ENCODE measurements at places on chromosomes 7 and 10. TPM values are rescaled to one million over a fixed set of nuclear protein-coding genes. Genes with fewer than 3 reads are reported as not detected.

The CASP2 gene
- 4.7 TPM for total RNA-seq

The IQUB gene
- total RNA-seq: 0.32 TPM

The METTL27 gene
- total RNA-seq: 0.24 TPM

The SLC25A13 gene
- 9.0 TPM for total RNA-seq

The KLF6 gene
- total RNA-seq: 135 TPM

The C10orf67 gene
- not detected for total RNA-seq

The IKZF5 gene
- 11.2 TPM for total RNA-seq

DNA sequence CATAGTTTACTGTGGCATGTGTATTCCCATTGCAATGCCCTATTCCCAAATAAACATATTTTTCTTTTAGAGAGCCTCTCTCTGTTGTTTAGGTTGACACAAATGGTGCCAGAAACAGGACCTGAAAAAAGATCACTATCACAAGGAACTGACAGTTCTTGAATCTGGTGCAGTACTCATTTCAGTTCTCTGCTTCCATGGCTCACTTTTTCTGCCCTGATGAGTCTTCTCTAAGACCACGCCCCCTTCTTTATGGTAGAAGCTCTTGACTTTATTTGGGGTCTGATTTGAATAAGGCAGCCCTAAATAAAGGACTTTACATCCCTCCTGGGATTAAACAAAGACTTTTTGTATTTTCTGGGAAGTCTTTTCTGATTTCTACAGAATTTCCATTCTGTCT is 3.5 kb upstream of the CCDC126 start:
- H3K27ac ChIP-seq: no peak overlapping the region
- H3K27me3 ChIP-seq: no peaks in the 10 kb centered on the region
- peaks cover 7% of the 10 kb centered on the region for H3K4me1 ChIP-seq
- H3K4me3 ChIP-seq: no peak overlapping the region
- H3K36me3 ChIP-seq: no peaks in the 10 kb centered on the region
- no peak for DNase-seq

- DNase-seq: no peak
- H3K27ac ChIP-seq: no peak overlapping the region
- no peaks in the 10 kb centered on the region for H3K36me3 ChIP-seq
These were observed 113.6 kb upstream of the SEM1 start for GRCh38 chr7:96823274-96823673.

- H3K27ac ChIP-seq: no peak overlapping the region
- H3K36me3 ChIP-seq: no peaks in the 10 kb centered on the region
- no peak for DNase-seq
- no peaks in the 10 kb centered on the region for H3K4me1 ChIP-seq
These were observed 119.1 kb downstream of the PTPRZ1 start for GRCh38 chr7:121992068-121992467.

DNA sequence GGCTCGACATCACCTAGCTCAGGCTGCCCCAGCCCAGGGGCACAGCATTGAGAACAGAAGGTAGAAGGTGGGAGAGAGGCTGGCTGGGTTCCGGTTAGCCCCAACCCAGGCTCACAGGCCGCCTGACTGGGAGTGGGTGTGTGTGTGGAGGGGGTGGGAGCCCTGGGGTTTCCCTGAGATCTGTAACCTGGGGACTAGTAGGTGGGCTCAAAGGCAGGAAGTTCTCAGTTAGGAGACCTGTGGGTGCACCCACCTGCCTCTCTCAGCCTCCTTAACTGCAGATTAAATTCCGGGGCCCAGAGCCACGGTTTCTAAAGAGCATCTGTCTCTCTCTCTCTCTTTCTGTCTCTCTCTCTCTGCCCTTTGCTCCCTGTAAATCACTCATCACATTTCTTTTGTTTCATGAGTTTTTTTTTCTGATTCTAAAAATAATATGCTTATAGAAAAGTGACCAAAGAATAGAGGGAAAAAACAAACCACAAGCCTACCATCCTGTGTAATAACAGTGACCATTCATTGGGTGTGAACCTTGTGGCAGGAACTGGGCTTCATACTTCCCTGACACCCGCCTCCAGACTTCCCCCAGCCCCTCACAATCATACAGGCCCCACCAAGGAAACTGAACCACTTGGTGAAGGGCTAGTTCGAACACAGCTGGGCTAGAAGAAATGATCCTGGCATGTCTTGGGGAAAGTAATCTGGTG is 83.4 kb upstream of the SMNDC1 start:
- H3K4me1 ChIP-seq: no peaks in the 10 kb centered on the region
- no peaks in the 10 kb centered on the region for H3K36me3 ChIP-seq
- peaks cover 3% of the 10 kb centered on the region for H3K27me3 ChIP-seq
- no peak overlapping the region for H3K4me3 ChIP-seq
- H3K27ac ChIP-seq: no peak overlapping the region

DNA sequence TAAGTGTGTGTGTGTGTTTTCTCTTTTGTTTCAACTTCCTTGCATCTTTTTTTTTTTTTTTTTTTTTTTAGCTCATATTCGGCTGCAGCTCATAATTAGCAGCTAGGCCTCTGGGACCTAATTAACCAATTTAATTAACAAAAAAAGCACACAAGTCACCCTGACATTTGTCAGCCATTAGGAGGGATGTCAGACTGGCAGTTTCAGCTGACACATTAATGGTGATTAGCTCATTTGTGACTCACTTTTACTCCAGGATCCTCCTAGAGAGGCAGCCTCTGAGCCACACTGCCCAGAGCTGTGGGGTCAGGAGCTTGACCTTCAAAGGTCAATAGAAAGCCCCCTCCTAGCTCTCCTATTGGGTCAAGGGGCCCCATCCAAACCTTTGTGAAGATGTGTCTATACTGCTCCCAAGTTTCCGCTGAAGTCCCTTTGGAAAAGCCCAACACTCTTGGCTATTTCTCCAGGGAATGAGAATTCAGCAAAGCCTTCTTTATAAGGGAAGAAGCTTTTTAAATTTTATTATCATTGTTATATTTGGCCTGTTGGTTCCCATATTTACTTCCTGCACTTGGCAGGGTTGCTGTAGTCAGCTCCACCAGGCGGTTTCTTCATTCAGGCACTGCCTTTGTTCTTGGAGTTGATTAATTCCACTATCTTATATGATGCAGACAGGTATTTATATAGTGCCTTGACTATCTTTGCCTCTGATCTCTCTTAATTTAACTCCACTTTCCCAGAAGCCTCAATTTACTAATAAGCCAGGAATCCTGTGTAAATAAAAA is 109.5 kb upstream of the HABP2 start:
- DNase-seq: no peak
- H3K4me3 ChIP-seq: no peak overlapping the region
- no peak overlapping the region for H3K27ac ChIP-seq
- no peaks in the 10 kb centered on the region for H3K4me1 ChIP-seq

DNA sequence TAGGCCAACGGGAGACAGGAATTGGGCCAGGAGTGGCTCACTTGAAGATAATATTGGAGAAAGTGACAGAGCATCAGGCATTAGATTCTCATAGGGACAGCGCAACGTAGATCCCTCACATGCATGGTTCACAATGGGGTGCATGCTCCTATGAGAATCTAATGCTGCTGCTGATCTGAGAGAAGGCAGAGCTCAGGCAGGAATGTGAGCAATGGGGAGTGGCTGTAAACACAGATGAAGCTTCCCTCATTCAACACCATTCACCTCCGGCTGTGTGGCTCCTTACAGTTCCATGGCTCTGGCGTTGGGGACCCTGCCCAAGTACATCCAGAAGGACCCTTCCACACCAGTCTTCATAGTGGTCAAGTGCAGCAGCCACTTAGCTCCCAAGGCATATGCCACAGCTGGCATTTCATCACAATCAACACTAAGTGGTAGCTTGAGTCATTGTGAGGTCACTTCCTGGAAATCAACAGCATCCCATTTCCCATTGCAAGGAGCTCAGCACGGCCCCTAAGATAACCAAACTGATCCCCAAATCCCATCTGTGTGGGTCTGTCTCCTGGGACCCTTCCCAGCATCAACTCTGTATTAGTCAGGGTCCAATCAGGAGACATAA is 174.5 kb downstream of the TPST1 start:
- no peak for DNase-seq
- H3K4me1 ChIP-seq: no peaks in the 10 kb centered on the region
- peaks cover 29% of the 10 kb centered on the region for H3K36me3 ChIP-seq
- H3K27me3 ChIP-seq: no peaks in the 10 kb centered on the region
- no peak overlapping the region for H3K4me3 ChIP-seq
- no peak overlapping the region for H3K27ac ChIP-seq

- peaks cover 9% of the 10 kb centered on the region for H3K4me1 ChIP-seq
- DNase-seq: no peak
- no peak overlapping the region for H3K4me3 ChIP-seq
- no peaks in the 10 kb centered on the region for H3K36me3 ChIP-seq
- H3K27ac ChIP-seq: no peak overlapping the region
These were observed 658.2 kb downstream of the PARD3 start for GRCh38 chr10:34156781-34157425.

DNA sequence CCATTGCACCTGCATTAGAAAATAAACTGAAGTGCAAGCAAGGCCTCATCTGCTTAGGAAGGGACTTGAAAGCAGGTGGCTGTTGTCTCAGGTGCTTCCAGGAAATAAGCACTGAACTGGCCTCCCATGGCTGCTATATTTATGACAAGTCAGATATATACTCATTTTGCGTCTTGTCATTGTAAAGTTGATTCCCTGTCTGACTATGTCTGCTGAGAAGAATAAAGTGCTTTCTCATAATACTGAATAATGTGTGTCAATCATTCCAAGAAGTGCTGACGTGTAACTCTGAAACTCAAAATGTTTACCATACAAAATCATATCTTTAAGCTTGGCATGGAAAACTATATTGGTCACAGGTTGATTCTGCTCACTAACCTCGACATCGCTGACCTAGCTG is 44.9 kb upstream of the SVOPL start:
- DNase-seq: no peak
- no peaks in the 10 kb centered on the region for H3K27me3 ChIP-seq
- no peak overlapping the region for H3K27ac ChIP-seq
- H3K4me1 ChIP-seq: no peaks in the 10 kb centered on the region
- no peak overlapping the region for H3K4me3 ChIP-seq

DNA sequence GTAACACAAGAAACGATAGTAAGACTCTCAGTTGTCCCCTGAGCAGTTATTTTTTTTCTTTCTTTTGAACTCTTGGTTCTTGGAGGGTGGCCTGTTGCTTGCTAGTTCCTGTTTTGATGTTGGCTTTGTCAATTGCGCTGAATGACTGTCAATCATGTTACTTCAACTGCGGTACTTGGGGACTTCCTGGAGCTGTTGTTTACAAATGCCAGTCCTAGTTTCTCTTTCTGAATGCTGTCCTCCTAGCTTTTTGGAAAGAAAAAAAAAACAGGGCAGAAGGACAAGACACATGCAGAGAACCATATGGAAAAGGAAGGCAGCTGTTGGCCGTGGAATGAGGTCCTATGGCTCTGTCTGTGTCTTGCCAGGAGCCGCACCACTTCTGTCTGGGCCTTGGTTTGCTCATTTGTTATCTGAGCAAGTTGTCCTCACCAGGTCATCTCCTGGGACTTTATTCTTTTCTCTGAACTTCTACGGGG is 7.0 kb upstream of the PDCD4 start:
- DNase-seq: no peak
- H3K4me3 ChIP-seq: no peak overlapping the region
- no peaks in the 10 kb centered on the region for H3K27me3 ChIP-seq
- peaks cover 8% of the 10 kb centered on the region for H3K4me1 ChIP-seq
- no peaks in the 10 kb centered on the region for H3K36me3 ChIP-seq

DNA sequence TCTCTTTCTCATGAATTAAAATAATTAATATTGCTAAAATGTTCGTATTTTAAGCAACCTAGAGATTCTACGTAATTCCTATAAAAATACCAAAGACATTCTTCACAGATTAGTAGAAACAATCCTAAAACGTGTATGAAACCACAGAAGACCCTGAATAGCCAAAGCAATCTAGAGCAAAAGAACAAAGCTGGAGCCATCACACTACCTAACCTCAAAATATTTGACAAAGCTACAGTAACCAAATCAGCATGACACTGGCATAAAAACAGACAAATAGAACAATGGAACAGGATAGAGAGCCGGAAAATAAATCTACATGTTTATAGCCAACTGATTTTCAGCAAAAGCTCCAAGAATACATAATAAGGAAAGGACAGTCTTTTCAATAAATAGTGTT is 105.5 kb upstream of the PTN start:
- no peaks in the 10 kb centered on the region for H3K36me3 ChIP-seq
- H3K27ac ChIP-seq: no peak overlapping the region
- no peak overlapping the region for H3K4me3 ChIP-seq

- H3K4me3 ChIP-seq: no peak overlapping the region
- no peak overlapping the region for H3K27ac ChIP-seq
- peaks cover 19% of the 10 kb centered on the region for H3K4me1 ChIP-seq
- no peak for DNase-seq
These were observed 20.9 kb downstream of the WBP1L start for GRCh38 chr10:102764470-102765161.

- DNase-seq: no peak
- no peaks in the 10 kb centered on the region for H3K27me3 ChIP-seq
- H3K4me3 ChIP-seq: no peak overlapping the region
- H3K27ac ChIP-seq: no peak overlapping the region
- H3K4me1 ChIP-seq: no peaks in the 10 kb centered on the region
- H3K36me3 ChIP-seq: no peaks in the 10 kb centered on the region
These were observed 22.2 kb downstream of the LIPK start for GRCh38 chr10:88728107-88728763.

DNA sequence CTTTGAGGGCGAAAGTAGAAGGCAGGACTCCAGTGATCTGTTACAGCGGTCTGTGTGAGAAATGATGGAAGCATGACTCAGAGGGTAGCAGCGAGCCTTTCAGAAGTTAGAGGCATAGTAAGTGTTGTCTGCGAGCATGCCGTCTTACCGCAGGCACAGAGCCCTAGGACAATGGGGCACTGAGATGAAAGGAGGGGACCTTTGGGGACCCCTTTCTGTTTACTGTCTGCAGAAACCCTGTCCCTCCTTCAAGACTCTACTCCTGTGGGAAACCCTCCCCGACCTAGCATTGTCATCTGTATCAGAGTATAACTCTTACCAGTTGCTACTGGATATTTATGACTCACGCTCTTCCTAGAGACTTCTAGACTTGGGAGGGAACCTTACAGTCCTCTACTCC is 87.2 kb upstream of the AGK start:
- DNase-seq: no peak
- no peaks in the 10 kb centered on the region for H3K36me3 ChIP-seq
- H3K27me3 ChIP-seq: no peaks in the 10 kb centered on the region
- no peak overlapping the region for H3K27ac ChIP-seq

DNA sequence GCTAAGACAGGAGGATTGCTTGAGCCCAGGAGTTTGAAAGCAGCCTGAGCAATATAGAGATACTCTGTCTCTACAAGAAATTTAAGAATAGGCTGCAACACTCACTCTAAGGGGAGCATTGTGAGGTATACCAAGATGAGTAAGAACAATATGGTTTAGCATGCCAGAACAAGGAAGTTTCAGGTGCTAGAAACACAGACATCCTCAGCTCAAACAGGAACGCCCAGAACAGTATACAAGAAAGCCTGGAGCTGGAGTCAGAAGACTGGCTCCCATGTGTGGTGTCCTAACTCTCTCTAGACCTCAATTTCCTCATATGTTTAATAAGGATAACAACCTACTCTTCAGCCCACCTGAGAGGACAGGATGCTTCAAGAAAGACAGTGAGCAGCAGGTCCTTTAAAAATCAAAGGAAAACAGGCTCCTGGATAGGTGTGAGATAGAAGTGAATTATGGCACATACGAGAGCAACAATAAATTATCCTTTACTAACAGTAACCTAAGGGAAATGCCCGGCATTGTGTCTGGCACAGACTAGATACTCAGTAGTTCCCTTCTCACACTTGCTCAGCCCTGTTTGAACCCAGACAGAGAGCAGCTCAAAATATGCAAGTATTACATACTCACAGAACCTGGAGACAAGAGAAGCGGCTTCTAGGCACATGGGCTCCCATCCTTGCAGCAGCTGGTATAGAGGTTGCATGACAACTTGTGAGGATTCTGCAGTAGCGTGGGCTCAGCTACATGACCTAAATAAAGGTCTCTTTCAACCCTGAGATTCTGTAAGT is 45.4 kb downstream of the KAT6B start:
- no peaks in the 10 kb centered on the region for H3K27me3 ChIP-seq
- no peak overlapping the region for H3K27ac ChIP-seq
- H3K4me3 ChIP-seq: no peak overlapping the region
- H3K36me3 ChIP-seq: no peaks in the 10 kb centered on the region

Data from psoas muscle (tissue), 8 donors.